ENCODE measurements at places on chromosomes 12 and 14. TPM values are rescaled to one million over a fixed set of nuclear protein-coding genes. Genes with fewer than 3 reads are reported as not detected.

The SERPINA9 gene
- total RNA-seq: not detected

DNA sequence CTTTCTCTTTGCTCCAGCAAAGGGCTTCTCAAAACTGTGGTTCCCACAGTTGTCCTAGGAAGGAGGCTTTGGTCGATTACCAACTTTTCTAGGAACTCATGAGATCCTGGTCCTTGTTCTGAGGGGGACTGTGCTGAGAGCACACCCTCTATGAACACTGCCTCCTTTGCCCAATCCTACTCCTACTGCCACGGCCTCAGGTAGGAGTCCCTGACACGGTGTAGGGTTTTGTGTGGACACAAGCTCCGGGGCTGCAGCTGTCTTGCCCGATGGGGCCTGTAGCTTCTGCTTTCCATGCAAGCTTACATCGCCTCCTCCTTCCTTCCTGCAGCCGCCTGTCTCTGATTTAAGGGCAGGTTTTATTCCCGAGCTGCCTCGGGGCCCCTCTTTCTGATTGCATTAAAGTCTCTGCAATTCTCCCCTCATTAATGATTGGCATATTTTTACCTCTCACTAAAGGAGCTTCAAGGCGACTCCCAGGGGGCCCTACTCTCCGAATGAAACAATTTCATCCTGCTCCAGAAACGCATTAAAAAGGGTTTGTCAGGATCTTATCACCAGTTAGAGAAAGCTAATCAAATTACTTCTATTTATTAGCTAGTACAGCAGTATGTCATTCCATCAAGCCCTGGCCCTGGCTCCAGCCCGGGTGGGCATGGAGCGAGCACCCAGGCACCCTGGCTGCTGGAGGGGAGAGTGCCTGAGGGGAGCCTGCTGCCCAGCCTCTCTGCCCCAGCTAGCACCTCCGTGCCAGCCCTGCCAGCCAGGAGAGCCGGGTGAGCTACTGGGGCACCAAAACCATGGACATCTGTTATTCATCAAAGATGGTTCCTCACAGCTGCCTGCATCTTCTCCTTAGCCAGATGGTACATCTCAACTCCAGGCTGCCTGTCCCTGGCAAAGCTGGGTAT is 38.0 kb upstream of the ESRRB start:
- no peak for DNase-seq
- peaks cover 2% of the 10 kb centered on the region for H3K4me1 ChIP-seq
- H3K36me3 ChIP-seq: peaks cover 4% of the 10 kb centered on the region
- no peak overlapping the region for H3K4me3 ChIP-seq

DNA sequence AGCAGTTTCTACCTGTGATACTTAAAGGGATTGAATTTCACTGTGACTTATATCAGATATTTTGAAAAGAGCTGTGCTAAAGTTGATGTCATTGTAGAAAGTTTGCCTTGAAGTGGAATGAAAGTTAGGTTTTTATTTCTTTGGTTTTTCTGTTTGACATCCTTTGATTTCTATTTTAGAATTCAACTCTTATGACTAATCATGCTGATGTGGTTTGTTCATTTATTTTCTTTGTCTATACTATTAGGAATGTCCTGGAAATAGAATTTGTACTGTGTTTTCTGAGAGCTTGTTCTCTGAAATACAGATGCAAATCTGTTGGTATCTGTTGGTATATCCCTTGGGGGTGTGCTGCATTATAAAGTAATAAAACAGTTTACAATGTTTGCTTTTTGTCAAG is 3.3 kb downstream of the CNOT2 start:
- no peaks in the 10 kb centered on the region for H3K27me3 ChIP-seq
- H3K4me1 ChIP-seq: peaks cover 57% of the 10 kb centered on the region
- H3K27ac ChIP-seq: peak overlapping the region; percentile 21

GRCh38 chr14:47207617-47208016 is 467.8 kb downstream of the MDGA2 start:
- H3K36me3 ChIP-seq: no peaks in the 10 kb centered on the region
- H3K27ac ChIP-seq: no peak overlapping the region
- no peaks in the 10 kb centered on the region for H3K4me1 ChIP-seq
- DNase-seq: no peak
- no peaks in the 10 kb centered on the region for H3K27me3 ChIP-seq
- H3K4me3 ChIP-seq: no peak overlapping the region

DNA sequence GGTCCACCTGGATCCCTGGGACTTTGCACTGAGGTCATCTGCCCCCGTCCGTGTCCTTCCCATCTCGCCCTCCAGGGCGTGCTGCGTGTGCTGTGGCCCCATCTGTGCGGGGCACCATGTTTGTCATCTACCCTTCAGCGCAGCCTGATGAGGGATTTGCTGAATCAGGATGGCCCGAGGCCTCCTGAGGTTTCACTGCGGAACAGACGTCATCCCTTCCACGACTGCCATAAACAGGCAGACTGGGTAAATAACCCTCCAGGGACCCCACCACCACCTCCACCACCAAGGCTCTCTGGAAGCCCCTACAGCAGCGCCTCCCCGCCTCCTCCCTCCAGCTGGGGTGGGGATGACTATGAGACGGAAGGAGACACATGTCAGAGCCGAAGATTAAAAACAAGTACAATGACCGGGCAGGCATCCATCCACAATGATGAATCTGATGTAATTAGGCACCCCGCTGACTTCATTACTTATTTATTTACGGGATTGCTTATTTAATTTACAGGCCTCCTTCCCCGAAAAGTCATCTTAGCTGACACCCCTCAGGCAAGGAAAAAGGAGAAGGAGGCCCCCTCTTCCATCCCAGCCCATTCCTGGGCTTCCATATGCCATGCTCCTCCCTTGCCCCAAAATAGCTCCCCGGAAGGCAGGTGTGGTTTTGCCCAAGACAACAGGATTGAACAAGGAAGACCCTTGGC is 39.4 kb downstream of the NCOR2 start:
- H3K4me1 ChIP-seq: peaks cover 5% of the 10 kb centered on the region
- H3K36me3 ChIP-seq: no peaks in the 10 kb centered on the region

DNA sequence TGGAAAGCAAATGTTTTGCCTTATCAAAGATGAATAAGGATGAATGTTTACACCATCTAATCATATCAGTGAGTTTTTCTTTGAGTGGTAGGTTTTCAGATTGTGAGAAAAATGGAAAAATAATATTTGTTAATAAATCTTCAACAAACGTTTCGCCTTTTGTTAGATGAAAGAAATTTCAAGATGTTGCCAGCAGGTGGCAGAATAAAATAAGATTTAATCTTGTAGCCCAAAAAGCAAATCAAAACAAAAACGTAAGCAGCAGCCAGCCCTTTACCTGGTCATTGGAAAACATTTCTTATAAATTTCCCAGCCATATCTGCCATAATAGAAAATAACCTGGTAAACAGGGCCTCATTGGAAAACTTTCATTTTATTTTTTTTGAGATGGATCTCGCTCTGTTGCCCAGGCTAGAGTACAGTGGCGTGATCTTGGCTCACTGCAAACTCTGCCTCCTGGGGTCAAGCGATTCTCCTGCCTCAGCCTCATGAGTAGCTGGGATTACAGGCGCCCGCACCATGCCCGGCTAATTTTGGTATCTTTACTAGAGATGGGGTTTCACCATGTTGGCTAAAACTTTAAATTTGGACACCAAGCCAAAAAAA is 15.4 kb upstream of the TMEM120B start:
- H3K36me3 ChIP-seq: no peaks in the 10 kb centered on the region
- no peak overlapping the region for H3K4me3 ChIP-seq
- H3K27ac ChIP-seq: no peak overlapping the region
- no peak for DNase-seq
- H3K27me3 ChIP-seq: no peaks in the 10 kb centered on the region
